Right atrium auricular region (tissue), 2 donors: ENCODE measurements at places on chromosomes 3 and 15.

DNA sequence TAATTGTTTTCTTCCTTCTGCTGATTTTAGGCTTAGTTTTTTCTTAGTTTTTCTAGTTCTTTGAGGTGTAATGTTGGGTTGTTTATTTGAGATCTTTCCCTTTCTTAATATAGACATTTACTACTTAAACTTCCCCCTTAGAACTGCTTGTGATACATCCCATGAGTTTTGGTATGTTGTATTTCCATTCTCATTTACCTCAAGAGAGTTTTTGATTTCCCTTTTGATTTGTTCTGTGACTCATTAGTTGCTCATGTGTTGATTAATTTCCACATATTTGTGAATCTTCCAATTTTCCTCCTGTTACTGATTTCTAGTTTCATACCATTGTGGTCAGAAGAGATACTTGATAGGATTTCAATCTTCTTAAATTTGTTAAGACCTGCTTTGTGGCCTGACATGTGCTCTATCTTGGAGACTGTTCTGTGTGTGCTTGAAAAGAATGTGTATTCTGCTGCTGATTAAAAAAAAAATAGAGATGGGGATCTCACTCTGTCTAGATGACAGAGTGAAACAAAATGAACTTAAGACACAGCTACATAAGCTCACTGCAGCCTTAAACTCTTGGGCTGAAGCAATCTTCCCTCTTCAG lies 22.3 kb downstream of the GRM2 start:
- no peak for DNase-seq

DNA sequence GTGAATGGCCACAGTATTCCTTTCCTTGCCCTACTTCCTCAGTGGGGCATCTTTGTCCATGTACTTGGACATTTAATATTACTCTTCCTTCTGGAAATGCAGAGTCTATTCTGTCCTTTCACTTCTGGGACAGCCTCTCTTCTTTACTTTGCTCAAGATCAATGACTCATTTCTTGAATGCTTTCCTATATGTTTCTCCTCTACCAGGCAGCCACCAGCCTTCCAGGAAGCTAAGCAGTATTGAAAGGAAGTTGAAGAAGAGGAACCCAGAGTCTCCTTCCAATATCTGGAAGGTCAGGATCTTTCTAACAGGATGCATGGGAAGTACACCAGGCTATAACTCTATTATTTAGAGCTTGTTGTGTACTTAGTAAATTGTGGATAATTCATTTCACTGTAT lies 182.8 kb downstream of the CD47 start:
- no peak for DNase-seq

DNA sequence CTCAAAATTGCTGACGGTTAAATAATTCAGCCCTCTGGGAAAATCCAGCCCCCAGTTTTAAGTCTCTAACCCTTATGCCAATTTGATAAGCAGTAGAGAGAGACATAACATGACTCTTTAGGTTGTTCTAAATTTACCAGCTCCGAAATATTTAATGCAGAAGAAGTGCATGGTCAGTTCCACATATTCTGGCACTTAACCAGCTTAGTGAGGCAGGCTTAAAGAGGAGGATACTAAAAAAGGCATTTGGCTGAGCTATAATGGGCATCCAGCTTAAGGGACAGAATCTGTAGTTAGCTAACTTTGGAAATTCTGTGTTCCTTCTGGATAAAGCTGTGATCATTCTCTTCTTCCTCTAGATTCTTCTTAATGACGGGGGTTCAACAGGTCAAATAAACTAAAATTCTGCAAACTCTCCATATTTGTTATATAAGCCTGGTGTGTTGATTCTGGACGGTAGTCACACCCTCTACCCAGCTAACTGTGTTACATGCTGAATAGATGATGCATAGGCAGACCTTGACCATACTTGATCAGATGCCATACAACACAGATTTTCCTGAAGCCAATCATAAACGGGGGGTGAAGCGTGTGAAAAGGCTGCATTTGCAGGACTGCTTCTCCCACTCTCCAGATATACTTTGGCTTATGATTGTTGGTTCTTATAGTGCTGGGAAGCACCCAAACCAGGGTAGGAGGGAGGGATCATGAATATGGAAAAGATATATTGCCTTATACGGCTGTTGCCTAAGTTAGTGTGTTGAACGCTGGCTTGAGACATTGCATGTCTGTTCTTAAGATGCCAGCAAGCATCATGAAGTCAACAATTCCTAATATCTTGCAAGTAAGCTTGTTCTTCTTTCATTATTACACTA lies 118.4 kb downstream of the FGF12 start:
- DNase-seq, result no peak

- DNase-seq, result no peak
These were observed 160.0 kb downstream of the TBL1XR1 start for GRCh38 chr3:177037241-177037640.

DNA sequence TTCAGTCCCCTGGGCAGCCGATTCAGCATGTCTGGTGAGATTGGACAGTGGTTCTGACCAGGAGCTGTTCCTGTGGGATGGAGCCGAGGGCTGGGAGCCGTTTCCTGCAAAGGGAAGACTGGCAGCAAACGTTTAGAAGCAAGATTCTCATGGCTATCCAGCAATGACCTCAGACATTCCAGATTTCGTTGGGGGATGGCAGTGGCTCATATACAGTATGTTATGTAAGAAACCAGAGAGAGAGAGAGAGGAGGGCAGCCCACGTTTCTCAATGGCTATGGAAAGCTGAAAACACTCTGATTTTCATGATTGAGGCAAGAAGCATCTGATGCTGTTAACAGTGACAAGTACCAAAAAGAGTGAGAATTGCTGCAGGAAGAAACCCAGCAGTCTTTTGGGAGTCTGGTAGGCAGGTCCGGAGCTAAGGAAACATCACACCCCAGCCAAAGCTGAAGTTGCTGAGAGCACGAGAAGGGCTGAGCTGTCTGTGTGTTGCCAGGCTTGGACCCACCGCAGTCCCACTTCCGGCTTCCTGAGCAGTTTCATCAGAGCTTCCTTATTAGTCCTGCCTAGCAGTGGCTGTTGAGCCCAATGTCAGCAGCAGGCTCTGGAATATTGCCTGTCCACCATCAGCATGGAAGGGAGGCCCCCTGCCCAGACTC lies 25.6 kb upstream of the VPS8 start:
- peak; percentile 78 for DNase-seq

DNA sequence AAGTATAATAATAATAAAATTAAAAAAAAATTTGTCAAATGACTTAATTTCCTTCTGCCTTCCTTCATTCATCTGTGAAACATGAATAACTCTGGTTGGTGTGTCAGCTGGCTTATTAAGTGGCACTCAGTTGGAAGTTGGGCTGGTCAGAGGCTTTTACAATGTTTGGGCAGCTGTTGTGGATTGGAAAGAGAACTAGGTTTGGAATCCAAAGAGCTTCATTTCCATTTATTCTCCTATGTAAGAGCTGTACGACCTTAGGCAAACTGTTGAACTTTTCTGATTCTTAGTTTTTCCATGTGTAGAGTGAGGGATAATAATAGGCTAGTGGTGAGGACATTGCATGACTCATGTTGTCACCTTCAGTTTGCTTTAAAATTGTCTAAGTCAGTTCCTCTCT lies 606.7 kb downstream of the PDCD6IP start:
- no peak for DNase-seq

DNA sequence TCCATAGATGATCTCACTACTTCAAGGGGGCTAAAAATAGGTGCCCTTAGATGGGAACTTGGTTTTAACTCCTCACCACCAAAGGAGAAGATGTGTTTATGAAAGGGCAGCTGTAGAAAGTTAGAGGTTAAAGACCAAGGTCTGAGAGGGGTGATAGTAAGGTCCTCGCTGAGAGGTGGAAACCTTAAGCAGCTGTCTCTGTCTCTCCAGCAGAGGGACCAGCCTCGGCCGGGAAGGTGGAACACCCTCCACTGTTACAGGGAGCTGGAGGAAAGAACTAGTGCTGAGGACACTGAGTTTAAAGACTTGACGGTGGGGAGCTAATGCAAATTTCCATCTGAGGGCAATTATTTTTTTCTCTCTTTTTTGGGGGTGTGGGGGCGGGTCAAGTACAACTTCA lies 8.9 kb upstream of the RLBP1 start:
- DNase-seq, result no peak

- DNase-seq, result peak; percentile 72
These were observed 1.8 kb upstream of the ZMYND10 start for GRCh38 chr3:50347187-50347813.
